Activated CD8-positive, alpha-beta memory T cell treated with anti-CD3 and anti-CD28 coated beads for 48 hours (primary cell): ENCODE measurements at places on chromosomes 16 and 17.
A peak's percentile ranks its signal among the peaks of the same experiment; 100 is the strongest.

DNA sequence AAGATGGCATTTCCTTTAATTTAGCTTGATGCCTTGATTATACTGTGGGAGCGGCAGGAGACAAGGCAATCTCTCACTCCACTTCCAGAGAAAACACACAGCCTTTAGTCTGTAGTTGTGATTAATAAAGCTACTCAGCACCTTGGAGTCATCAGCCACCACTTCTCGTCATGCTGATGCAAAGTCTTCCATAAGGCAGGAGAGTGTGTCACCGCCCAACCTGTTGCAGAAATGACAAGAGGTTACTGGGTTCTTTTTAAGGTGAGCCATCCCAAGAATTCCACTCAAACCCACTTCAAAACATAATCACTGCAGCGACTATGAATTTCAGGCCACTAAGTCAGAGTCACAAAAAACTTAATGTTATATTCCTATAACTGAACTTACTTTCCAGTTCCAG, 223.9 kb upstream of the TOX3 start:
- DNase-seq = no peak

DNA sequence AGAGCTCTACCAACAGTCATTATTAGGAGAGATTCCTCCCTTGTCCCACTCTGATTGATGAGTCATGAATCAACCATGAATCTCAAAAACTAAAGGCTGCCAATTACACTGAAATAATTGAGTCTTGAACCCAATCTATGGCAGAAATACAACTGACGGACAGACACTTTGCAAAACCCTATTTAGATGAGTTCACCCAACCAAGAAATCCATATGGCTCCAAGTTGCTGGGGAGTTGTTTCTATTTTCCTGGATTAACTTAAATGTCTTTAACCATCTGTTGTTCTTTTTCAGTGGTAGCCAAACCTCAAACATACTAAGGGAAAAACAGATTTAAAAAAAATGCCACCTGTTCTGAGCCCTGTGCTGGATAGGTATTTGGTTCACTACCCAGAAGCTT, 151.0 kb downstream of the SHISA9 start:
- no peak for DNase-seq

- DNase-seq = no peak
These were observed 72.9 kb downstream of the METRNL start for GRCh38 chr17:83152227-83152744.

DNA sequence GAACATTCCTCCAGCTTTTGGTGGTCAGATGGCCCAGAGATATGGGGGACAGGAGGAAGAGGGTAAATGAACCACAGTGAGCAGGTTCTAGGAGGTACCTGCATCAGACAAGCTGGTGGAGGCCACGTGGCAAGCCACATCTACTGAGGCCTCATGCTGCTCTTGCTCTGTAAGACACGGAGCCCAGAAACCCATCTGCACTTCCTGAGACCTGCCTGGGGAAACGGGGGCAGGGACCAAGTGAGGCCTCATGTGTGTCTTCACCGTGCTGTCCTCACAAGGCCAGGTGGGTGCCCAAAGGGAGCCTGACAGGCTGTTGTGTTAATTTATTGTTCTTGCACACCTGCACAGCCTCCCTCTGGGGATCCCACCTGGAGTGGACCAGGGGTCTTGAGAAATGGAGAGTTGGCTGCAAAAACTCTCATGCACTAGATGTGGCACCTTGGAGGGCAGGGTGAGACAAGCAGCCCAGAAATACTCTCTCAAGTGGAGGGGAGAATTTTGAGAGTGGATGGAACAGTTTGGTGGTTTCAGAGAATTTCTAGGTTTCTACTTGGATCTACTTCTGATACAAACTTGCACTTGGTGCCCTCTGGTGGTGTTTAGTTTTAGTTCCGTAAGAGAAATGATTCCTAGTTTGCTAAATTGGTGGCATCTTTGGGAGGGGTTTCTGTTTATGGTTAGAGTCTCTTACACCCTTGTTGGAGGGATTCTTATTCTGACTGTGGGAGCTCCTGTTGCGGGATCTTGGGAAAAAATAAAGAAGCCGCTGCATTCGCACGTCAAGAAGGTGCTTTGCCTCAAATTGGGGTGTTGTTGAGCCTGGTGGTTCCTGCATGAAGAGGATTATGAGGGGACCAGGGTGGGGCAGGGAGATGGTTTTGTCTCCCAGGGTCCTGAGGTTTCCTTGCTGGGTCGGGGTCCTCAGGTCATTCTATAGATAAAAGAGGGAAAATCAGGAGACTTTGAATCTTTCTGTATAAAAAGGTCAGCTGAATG, 47.5 kb downstream of the SLC6A2 start:
- no peak for DNase-seq

GRCh38 chr17:181245-182049, at the start of gene DOC2B:
DOC2B (minus strand) TSS chr17:181650; CDS start chr17:181479, 171 bp downstream.
- no peak for DNase-seq

DNA sequence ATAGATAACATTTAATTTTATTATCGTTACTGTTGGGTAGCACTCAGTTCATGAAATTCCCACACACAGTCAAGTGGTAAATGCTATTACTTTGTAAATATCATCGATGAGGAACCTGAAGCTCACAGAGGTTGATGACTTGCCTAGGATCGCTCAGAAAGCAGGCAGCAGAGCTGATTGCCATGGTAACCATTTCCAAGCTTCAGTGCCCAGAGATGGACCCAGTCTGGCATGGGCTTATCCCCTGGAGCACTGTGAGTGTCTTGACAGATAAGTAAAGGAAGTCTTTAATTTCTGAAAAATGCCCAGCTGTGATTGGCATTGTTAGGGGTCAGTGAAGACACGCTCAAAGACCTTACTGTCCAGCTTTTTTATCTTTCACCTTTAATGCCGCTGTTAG, 95.0 kb downstream of the PRKCB start:
- DNase-seq = no peak

GRCh38 chr16:68362947-68363657, 52.3 kb downstream of the PRMT7 start:
- DNase-seq = no peak

DNA sequence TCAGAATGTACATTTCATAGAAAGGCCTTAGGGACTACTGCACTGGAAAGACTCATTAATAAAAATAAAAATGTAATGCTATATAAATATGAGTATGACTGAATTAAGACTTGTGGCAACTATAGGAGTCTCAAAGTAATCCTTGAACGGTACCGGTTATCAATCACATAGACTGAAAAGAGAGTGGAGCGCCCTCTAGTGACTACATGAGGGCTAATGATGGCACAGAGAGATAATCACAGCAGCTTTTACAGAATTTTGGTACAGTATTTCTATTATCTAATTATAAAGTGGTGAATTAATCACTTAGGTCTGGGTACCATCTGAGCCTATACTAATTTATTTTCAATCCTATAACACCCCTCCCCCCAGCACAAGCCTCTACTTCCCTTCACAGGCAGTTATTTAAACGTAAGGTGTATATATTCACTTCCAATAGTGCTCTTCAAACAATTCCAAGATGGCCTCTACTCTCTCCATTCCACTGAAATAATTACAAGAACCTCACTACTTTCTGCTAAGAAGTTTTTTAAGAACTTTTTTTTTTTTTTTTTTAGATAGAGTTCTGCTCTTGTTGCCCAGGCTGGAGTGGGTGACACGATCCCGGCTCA, 40.7 kb upstream of the ANKFY1 start:
- peak; percentile 21 for DNase-seq

DNA sequence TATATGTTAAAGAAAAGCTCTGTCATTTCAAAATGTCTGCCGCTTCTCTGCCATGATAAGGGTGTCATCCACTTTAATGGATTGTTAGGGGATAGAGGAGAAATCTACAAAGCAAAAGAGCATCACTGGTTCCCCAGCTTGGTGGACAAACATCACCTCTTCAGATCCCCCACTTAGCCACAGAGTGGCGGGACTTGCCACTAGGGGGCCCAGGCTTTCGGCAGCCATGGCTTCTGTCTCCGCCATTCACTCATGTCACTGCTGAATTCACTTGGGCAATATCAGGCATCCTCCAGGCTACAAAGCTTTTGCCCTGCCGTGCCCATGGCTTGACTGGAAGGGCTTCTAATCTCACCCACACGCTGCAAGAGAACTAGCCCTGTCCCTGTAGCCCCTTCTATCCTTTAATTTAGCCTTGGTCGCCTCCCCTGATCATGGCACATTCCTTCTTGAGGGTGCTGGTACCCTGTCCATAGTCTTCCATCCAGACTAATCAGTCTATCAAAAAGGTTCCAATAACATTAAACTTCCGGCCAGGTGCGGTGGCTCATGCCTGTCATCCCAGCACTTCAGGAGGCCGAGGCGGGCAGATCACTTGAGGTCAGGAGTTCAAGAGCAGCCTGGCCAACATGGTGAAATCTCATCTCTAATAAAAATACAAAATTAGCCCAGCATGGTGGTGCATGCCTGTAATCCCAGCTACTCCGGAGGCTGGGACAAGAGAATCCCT, 34.7 kb downstream of the SBK1 start:
- peak; percentile 41 for DNase-seq

DNA sequence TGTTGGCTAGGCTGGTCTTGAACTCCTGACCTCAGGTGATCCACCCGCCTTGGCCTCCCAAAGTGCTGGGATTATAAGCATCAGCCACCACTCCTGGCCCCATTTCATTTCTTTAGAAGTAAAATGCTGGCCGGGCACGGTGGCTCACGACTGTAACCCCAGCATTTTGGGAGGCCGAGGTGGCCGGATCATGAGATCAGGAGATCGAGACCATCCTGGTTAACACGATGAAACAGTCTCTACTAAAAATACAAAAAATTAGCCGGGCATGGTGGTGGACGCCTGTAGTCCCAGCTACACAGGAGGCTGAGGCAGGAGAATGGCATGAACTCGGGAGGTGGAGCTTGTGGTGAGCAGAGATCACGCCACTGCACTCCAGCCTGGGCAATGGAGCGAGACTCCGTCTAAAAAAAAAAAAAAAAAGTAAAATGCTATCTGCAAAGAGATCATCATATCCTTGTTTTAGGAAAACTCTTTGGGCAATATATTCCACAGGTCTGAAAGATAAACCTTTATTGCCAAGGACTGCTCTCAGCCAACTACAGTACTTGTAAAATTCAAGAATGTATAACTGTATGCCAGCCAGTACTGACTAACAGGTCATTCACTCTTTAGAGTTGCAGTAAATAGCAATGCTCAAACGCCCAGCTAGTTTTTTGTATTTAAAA, 3.8 kb downstream of the GJC1 start:
- DNase-seq = no peak

DNA sequence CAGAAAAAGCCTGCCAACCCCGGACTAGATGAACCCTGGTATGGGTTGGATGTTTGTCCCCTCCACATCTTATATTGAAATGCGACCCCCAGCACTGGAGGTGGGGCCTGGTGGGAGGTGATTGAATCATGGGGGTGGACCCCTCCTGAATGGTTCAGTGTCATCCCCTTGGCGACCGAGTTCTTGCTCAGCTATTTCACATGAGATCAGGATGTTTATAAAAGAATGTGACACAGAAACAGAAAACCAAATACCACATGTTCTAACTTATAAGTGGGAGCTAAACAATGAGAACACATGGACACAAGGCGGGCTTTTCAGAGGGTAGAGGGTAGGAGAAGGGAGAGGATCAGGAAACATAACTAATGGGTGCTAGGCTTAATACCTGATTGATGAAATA, 576.0 kb upstream of the HSBP1 start:
- no peak for DNase-seq

DNA sequence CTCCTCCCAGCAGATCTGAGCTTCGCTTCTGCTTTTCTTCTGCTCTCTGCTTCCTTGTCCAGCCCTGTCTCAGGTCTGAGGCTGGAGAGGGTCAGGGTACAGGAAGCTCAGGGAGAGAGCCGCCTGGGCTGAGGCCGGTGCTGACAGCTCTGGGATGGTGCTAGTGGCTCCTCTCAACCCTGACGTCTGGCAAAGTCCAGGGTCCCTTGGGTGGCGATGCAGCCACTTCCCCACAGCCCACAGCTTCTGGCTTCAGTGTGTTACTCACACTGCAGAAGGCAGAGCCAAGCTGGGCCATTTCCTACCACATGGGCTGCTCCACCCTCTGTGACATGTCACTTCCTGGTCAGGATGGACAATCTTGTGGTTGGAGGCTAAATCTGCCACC, at the start of gene CD300C:
Gene CD300C, minus strand, starts transcription at position 273 of the 388 bp plus-strand sequence. CDS start 333 bp downstream, outside the sequence.
- DNase-seq = no peak

GRCh38 chr16:78196502-78196901, 97.0 kb downstream of the WWOX start:
- DNase-seq = no peak

DNA sequence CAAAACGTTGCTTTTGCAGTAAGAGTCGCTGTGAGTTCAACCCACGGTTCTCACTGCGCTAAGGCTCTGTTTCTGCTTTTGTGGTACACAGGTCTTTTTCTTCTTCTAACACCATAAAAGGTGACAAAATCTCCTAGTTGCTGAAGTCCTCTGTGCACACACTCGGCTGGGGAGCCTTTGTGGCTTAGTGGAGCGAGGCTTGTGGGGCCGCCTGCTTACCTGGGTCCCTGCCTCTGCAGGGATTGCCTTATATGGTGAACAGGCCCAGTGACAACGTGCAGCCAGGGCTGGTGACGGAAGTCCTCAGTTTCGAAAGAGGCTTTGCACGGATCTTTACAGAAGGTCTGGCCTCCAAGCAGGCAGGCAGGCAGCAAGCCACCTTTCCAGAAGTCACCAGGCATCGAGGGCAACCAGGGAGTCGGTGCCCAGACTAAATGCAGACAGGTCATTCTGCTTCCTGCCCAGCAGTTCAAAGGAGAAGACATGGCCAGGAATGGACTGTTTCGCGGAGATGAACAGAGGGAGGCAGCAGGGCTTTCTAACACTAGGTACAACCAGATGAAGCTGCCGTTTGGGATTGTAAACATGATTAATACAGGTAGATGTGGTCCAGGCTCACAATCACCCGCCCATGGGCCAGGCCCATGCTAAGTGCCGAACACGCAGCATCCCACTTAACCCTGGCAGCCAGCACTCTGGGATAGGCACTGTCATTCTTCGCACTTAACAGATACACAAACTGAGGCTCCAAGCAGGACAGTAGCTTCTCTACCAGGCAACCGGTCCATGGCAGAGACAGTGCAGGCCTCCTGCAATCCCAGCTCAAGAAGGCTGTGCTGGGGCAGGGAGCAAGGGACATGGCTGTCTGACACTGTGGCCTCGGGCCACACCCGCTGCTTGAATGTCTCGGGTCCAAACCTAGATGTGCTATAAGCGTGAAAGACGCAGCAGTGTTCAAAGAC, 10.7 kb upstream of the MEAK7 start:
- peak; percentile 54 for DNase-seq

DNA sequence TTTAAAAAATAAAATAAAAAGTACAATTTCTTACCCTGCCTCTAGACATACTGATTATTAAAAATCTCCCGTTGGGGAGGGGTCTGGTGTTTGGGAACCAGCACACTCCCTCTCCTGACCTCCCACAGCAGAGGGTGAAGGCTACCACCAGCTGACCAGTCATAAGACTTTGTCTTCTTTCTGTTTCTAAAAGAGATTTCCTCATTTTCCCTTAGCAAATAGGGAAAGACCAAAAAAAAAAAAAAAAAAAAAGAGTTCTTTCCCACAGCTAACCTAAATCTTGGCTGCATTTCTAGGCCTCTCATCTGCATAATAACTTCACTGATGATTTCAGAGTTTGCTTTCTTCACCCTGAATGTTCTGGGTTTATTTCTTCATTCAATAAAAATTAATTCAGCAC, 30.3 kb downstream of the CDK5RAP3 start:
- no peak for DNase-seq

- DNase-seq = no peak
These were observed 949.2 kb downstream of the CDH11 start for GRCh38 chr16:64172652-64173051.

GRCh38 chr17:31226373-31226772, 70.7 kb downstream of the OMG start:
- no peak for DNase-seq
